Dermis microvascular lymphatic vessel endothelial cell (primary cell): ENCODE measurements at places on chromosomes 5 and 9.
A peak's percentile ranks its signal among the peaks of the same experiment; 100 is the strongest.

- DNase-seq = no peak
These were observed 156.1 kb upstream of the ERCC6L2 start for GRCh38 chr9:95719354-95719753.

DNA sequence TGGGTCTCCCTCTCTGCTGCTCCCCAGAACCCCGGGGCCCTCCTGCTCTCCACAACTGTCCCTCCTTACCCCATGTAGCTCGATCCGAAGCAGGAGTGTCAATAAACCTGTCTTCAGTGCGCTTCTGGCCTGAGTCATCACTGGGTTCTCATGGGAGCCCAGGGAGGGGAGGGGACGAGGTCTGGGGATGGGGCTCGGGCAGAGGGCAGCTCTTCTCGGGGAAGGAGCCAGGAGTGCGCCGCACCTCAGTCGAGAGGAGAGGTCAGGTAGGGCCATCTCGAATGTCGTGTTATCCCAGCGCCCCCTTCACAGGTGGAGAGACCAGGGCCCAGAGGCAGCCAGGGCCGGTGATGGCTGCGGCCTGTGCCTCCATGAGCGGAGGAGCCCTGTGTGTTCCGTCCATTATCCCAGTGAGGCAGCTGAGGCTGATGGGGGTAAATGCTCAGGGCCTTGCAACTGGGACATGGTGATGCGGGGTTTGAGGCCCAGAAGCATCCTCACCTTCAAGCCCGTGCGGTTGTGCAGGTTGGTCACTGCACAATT is 52.1 kb downstream of the LRSAM1 start:
- no peak for DNase-seq

- DNase-seq = peak; percentile 58
These were observed 10.8 kb downstream of the REEP2 start for GRCh38 chr5:138449501-138450239.

DNA sequence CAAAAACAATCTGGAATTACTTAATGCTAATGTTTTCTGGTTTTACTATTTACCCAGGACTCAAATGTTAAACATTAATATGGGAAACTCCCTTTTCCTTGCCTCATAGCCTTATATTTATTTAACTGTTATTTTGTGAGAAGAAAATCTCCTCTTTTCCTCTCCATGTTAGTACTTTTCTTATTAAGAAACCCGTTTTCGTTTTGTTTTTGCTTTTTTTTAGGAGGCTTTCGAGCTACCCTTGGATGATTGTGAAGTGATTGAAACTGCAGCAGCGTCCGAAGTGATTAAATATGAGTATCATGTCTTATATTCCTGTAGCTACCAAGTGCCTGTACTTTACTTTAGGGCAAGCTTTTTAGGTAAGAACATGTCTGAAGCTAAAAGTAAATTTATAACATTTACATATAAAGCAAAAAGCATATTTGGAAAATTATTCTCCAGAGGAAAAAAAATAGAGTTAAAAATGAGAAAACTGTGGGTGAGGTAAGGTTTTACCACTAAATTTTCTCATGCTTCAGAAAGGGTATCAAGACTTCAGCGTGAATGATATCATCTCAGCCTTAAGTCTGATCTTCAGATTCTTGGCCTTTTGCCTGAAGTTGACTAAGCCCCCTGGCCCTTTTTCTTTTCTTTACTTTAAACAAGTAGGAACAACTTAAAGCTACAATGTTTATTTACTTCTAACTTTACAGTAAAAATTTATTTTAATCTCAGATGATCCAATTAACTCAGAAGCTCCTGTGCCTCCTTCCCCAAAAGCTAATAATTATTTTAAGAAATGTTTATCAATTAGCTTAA is 113.8 kb downstream of the RPS23 start:
- DNase-seq = peak; percentile 62

- no peak for DNase-seq
These were observed 313.4 kb downstream of the CDH12 start for GRCh38 chr5:22539762-22540161.

GRCh38 chr9:78437296-78437695 is 140.4 kb downstream of the PSAT1 start:
- DNase-seq = no peak

GRCh38 chr9:34797367-34797766 is 87.4 kb upstream of the CCL21 start:
- no peak for DNase-seq

GRCh38 chr9:126494264-126494663 is 119.5 kb upstream of the LMX1B start:
- no peak for DNase-seq

GRCh38 chr5:116577064-116577788 is 2.6 kb upstream of the SEMA6A start:
- DNase-seq = no peak

- DNase-seq = no peak
These were observed 32.7 kb downstream of the GAPT start for GRCh38 chr5:58523956-58524355.

DNA sequence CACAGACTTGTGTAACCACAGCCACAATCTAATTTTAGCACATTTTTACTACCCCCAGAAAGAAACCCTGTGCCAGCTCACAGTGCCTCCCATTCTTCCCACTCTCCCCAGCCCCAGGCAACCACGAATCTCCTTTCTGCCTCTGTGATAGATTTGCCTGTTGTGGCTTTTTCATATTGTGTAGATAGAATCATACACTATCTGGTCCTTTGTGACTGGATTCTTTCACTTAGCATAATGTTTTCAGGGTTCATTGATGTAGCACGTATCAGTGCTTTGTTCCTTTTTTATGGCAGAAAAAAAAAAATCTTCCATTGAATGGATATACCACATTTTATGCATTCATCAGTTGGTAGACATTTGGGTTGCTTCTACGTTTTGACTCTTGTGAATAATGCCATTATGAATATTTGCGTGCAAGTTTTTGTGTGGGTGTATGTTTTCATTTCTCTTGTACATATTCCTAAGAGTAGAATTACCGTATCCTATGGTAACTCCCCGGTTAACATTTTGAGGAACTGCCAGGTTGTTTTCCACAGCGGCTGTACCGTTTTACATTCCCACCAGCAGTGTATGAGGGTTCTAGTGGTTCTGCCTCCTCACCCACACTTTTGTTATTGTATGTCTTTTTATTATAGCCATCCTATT is 64.5 kb downstream of the RCL1 start:
- DNase-seq = no peak

- DNase-seq = peak; percentile 47
These were observed 130.9 kb upstream of the SLC30A5 start for GRCh38 chr5:68962757-68963484.

- DNase-seq = no peak
These were observed 427.5 kb upstream of the KIF2A start for GRCh38 chr5:61878471-61878870.

DNA sequence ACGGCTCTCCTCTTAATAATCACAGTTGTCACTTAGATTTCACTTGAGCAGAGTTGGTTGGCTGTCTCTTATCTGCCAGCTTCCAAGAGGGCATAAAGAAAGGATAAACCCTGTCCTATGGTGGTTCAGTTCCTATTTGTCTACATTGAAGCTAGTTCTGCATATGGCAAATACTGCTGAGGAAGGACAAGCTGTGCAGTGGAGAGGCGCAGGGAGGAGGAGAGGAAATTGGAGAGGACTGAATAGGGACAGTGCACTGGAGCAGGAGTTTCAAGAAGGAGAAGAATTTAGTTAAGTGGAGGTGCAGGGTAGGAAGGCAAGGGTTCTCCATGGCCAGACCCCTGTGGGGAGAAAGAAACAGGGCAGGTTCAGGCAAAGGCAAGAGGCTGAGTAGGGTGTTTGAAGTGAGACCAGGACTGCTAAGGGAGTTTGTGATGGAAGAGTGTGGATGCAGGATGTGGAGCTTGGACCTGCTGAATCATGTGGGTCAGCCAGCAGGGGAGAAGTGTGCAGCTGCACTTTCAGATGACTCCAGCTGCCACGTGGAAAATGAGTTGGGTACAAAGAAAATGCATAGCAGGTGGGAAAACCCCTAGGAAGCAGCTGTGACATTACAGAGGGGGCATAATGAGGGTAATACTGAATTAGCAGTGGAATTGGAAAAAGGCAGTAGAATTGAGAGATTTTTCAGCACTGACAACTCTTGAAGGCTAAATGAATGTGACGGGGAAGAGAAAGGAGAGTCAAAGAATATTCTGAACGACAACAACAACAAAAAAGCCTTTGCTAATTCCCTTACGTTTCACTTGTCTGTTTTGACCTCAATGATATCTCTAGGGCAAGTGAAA is 66.8 kb downstream of the MAMDC2 start:
- peak; percentile 33 for DNase-seq

GRCh38 chr5:140042393-140042642 is 781 bp downstream of the NRG2 start:
- no peak for DNase-seq

- no peak for DNase-seq
These were observed 220.3 kb downstream of the COX7C start for GRCh38 chr5:86838083-86838482.

GRCh38 chr9:76629205-76629990 is 134.8 kb upstream of the PCA3 start:
- no peak for DNase-seq

DNA sequence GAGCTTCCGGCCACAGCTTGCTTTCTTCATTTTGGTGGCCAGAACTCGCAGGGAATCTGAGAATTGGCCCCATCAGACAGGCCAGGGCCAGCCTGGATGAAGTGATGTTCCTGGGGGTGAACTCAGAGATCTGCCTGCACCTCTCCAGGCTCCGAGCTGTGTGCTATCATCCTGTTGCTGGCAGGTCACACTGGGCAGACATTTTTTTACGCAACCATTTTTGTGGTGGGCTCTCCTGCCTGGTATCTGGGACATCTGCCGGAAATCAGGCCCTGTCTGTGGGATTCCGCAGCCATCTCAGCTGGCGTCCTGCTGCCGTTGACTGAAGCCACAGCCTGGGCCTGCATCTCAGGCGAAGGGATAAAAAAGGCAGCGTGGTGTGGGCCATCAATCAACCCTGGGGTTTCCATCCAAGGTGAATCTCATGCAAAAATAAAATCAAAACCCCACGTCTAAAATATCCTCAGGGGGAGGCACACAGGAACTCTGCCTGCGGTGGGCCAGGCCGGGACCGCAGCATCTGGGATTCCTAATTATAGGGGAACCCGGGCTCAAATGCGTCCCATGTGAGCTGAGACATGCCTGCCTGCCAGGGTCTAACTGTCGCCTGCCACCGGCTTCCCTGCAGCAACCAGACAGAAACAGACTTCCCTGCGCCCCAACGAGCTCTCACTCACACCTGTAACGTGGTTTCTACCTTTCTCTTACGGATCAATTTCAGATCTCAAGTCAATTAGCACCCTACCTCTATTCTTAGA is 174.3 kb downstream of the SYK start:
- no peak for DNase-seq

DNA sequence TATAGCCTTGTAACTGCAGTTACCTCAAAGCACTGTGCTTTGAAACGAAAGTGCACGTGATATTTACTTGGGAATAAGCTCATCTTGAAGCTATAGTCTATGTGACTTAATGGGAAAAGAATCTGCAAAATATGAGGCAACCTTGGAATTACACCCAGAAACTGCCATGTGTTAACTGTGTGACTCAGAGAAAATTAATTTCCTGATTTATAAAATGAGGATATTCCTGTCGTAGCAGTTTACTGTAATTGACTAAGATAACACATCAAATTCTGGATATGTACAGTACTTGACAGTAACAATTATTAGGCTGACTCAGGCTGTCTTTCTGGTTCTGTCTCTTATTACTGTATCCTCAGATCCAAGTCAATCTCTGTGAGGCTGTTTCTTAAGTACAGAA is 1079.9 kb upstream of the ACO1 start:
- DNase-seq = peak; percentile 90

DNA sequence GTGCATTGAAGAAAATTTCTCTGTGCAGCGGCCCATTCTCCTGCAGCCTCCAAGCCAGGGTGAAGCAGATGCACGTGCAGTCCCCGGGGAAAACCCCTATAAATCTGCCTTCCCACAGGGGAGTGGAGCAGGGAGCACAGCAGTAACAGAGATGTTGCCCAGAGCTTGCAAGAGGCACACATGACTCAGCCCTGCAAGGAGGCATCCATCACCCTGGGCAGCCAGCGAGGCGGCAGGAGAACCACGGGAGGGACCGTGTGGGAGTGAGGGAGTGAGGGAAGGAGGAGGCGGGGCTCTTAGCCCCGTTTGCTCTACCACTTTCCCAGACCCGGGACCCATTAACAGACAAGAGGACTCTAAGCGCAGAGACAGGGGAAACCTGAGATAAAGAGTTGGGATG is 96.2 kb upstream of the ARAP3 start:
- DNase-seq = no peak

DNA sequence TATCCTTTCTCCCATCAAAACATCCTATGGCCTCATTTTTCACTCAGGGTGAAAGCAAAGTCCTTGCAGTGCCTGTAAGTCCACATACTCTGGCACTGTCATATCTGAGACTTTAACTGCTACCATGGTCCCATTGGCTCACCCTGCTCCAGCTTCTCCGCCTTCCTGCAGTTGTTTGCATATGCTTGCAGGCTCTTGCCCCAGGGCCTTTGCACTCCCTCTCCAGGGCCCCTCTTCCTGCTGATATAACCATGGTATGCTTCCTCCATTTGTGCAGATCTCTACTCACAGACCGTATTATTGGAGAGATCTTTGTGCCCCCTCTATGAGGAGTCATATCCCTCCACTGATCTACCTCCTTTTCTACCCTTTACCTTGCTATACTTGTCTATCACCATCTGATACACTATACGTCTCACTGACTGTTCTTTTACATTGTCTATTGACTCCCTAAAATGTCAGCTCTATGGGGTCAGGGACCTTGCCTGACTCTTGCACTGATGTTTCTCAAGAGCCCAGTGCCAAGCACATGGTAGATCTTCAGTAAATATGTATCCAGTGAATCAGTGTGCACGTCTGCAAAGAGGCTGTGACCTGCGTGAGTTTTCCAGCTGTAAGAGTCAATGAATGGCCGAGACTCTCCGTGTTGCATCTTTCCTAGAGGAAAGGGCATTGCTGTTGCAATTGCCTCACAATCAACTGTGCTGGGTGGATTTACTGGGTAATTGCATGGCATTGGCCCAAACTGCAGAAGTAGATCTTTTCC is 81.7 kb upstream of the CPEB4 start:
- no peak for DNase-seq

GRCh38 chr5:53008751-53009150 is 19.6 kb downstream of the ITGA2 start:
- no peak for DNase-seq

DNA sequence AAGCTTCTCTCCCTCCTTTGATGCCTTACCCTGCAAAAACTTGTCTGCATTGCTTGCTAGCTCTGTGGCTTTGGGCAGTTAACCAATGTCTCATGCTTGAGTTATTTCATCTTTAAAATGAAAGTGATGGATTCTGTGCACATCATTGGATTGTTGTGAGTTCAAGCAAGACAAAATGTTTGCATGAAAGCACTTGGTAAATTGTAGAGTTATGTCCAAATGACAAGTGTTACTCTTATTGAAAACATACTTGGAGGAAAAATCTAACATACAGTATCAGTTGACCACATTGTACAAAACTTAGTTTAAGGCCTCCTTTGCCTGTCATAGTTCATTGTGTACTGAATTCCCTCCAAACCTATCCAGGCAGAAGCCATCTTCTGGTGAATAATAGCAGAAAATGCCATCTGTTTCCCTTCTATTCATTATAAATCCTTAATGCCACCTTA is 30.0 kb downstream of the TGFBR1 start:
- DNase-seq = no peak

GRCh38 chr9:27426511-27427271 is 97.4 kb upstream of the IFNK start:
- no peak for DNase-seq
